IMR-90 (cell line): ENCODE measurements at places on chromosomes 11 and 22. TPM values are rescaled to one million over a fixed set of nuclear protein-coding genes. Genes with fewer than 3 reads are reported as not detected.

The BARX2 gene
- polyA plus RNA-seq: not detected in 2 replicates

The CCDC116 gene
- polyA plus RNA-seq: 0.27 and 0.34 TPM in 2 replicates

The CSNK1E gene
- 270 and 276 TPM in 2 replicates for polyA plus RNA-seq

The LGR4 gene
- 2.2 and 2.9 TPM in 2 replicates for polyA plus RNA-seq

The LAYN gene
- 95.1 and 118 TPM in 2 replicates for polyA plus RNA-seq

GRCh38 chr22:39916496-39916895 is 15.6 kb downstream of the GRAP2 start:
- no peak for DNase-seq

GRCh38 chr11:106012744-106013143 is 9.3 kb downstream of the MSANTD4 start:
- DNase-seq: peak; percentile 95

GRCh38 chr11:76672431-76673175 is 2.1 kb upstream of the LRRC32 start:
- DNase-seq: no peak

DNA sequence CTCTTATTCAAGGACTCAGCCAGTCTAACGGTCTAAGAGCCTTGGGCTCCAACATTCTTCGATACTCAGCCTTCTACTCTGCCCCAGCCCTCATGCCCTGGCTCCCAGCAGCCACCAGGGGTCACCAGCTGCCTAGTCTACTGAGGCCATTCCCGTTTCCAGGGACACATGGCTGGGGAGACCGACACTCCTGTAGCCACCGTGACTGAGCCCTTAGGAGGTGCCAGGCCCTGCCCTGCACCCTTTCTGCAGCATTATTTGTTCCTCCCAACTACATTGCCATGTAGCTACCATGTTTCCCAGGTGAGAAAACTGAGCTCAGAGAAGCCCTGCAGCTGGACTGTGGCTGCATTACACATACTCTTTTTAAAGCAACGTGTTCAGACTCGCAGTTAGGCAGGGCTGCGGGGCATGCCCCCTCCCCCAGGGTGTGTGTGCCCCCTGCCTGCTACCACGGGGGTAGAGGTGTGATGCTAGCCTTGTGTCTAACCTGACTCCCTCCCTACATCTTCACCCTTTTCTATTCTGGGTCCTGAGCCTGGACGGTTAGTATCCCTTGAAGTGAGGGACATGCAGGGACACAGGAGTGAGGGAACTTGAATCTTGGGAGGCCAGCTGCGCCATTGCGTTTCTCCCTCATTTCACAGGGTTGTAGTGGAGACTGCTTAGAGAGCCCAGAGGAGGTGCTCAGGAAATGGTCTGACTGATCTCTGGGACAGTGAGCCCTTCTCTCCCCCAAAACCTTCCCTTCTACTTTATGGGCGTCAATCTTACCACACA is 17.5 kb downstream of the ATG16L2 start:
- peak; percentile 71 for DNase-seq

- peak; percentile 75 for DNase-seq
These were observed 22.7 kb downstream of the NAV2 start for GRCh38 chr11:19735157-19735908.

GRCh38 chr11:57546869-57547475 is 9.6 kb downstream of the SMTNL1 start:
- peak; percentile 72 for DNase-seq

- DNase-seq: no peak
These were observed 4.9 kb downstream of the ZFTA start for GRCh38 chr11:63763496-63764339.

DNA sequence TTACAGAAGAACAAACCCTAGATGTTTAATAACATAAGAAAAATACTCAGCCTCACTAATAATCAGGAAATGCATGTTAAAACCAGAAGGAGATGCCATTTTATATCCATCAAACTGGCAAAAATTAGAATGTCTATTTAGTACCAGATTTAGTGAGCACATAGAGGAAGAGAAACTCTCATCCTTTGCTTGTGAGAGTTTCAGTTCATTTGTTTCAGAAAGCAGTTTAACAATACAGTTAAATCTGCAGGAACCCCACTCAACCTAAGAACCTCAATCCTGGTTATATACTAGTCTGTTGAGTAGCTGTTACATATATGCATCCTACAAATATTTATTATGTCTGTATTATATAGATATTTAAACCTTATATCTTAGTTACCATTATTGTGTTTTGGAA is 172.6 kb downstream of the WNT11 start:
- DNase-seq: no peak

DNA sequence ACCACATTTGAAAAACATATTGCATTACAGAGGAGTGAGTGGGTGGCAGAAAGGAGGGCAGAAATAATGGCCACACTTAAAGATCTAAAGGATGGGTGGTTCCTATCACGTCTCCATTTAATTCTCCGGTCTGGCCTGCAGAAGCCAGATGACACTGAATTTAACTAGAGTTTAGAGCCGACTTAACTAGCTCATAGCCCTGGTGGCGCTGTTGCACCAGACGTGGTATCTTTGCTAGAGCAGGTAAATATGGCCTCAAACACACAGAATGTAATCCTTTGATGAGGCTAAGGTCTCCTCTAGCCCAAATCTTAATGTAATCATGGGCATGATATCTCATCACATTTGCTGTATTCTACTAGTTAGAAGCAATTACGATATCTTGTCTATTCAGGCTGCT is 51.5 kb upstream of the GAL start:
- peak; percentile 70 for DNase-seq

DNA sequence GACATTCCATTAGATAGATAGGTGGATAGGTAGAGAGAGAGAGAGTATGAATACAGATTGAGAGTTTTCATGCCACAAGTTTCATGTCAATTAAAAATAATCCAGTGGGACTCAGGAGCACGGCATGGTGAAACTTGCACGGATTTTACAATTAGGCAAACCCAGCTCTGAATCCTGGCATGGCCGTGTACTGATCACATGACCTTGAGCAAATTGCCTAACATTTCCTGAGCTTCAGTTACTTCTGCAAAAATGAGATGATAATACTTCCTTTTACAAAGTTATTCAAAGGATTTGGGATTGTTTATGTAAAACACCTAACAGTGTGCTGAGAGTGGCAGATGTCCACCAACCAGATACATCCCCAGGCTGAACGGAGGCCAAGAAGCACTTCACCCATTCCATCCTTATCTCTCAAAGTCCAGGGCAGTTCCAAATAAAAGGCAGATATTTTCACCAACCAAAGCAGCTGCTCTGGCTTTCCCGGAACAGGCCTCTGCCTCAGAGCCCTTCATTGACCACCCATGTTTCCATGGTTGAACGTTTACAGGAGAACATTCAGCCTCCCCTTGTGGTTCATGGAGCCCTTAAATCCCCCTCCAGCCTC is 17.9 kb downstream of the APLNR start:
- DNase-seq: peak; percentile 10

- DNase-seq: peak; percentile 20
These were observed 102.7 kb downstream of the BRD1 start for GRCh38 chr22:49724893-49725489.

DNA sequence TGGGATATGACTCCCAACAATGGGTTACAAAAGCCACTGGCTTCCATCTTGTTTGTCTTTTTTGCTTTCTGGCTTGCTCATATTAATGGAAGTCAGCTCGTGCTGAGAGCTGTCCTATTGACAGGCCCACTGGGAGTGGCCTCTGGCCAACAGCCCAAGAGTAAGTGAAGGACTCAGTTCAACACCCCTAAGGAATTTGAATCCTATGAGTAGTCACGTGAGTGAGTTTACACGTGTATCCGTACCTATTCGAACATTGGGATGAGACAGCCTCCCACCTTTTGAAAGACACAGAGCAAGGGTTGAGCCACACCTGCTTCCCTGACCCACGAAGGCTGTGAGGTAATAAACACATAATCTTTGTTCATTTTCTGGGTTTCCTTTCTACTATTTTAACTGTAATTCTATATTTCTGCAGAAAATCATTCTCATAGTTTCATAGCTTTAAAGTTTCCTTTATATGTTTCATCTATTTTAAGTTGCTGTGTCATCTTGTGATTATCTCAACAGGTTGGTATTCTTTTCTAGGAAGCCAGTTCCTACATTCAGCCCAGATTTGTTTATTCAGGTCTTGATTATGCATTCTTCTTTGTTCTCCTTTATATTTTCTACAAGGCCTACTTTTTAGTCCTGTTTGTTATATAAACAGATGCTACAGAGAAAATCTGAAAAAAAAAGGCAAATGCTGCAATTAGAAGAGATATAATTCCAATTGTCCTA is 802.3 kb downstream of the CNTN5 start:
- DNase-seq: peak; percentile 7

GRCh38 chr22:21975273-21975672 is 7.3 kb downstream of the TOP3B start:
- no peak for DNase-seq

GRCh38 chr11:13012056-13012661 is 3.0 kb downstream of the RASSF10 start:
- DNase-seq: no peak

- DNase-seq: no peak
These were observed 1344.0 kb upstream of the RAG2 start for GRCh38 chr11:37942081-37942480.

GRCh38 chr11:129917231-129917630 is 21.9 kb upstream of the NFRKB start:
- peak; percentile 39 for DNase-seq

DNA sequence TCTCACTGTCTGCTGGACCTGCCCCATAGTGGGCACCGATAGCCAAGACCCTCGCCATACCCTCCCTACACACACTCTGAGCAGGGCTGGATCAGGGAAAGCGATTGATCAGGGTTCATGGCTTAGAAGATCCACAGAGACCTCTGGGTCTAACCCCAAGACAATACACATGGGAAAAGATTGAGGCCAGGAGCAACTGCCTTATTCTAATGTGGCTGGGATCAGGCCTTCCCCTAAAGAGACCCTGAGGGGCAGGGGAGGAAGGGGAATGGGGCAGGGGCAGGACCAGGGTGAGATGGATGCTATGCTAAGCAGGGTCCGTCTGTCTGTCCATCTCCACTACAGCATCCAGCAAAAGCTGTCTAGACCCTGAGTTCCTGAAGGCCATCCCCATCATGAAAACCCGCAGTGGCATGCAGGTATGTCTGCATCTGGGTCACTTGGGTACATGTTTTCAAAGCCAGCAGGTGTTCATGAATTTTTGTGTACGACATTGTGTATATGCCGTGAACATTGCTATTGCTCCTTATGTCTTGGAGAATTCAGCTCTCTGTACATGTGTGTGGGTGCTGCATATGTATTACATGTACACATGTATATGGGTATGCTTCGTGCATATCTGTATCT is 15.3 kb upstream of the RELT start:
- no peak for DNase-seq

- peak; percentile 63 for DNase-seq
These were observed 29.0 kb downstream of the DDX10 start for GRCh38 chr11:108693852-108694251.
